ENCODE measurements at places on chromosomes 16 and 17.

GRCh38 chr17:14755002-14755401 is 454.1 kb downstream of the HS3ST3B1 start:
- no peak for DNase-seq

DNA sequence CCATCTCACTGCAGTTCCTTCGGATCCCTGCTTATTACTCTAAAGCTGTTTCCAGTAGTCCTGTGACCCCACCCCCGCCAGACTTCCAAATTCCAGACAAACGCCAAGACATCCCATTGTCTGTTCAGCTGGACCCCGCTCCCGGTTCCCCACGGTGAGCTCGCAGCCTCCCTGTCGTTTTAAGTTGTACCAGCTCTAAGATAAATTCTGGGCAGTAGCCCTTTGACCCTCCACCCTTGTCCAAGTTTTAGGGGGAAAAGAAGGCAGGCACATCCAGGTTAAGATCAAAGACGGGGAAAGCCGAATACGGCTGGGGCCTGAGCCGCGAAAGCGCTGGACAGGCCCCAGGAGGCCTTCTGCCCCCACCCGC is 589 bp downstream of the ARL6IP1 start:
- DNase-seq: no peak

DNA sequence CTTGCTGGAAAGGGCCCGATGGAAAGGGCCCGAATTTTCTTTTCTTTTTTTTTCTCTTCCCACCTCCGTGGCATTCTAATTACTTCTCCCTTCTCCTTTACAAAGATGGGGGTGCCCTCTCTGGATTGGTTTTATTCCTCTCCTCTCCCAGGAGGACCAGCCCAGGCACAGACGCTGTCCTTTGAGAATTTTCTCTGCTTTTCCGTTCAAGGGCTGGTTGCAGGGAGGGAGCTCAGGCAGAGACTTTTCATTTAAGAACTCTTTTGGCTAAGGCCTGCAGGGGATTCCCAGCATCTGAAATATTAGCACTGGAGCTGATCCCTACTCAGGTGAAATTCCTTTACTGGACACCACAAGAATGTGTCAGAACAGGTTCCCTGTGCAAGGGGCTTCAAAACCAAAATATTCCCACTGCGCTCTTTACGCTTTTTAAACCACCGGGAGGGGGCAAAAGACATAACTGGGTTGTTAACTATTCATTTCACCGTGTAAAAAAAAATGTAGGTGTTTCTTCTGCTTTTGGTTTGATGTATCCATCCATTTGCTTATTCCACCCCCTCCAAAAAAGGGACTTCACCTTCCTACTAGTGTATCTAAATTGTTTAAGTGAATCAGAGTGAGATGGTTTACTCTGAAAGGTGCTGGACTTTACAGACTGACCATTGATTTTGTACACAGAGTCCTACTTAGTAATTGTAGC is 1.4 kb downstream of the NFAT5 start:
- no peak for DNase-seq

DNA sequence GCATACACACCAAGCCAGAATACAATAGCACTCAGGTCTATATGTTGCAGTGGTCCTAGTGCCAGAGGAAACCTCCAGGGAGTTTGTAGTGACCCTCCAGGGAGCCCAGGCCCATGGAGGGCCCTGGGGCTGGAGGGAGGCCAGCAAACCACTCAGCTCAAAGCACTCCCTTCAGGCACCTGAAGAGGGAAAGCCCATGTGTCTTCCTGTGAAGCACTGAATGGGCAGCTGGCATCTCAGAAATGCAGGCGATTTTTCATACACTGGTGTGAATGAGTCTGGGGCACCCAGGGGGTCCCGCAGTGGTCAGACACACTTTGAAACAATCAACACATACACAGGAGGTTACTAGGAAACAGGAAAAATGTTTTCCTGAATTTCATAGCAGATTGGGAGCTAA is 12.8 kb downstream of the TBC1D26 start:
- no peak for DNase-seq

GRCh38 chr16:87492291-87492630 is 563 bp downstream of the ZCCHC14 start:
- DNase-seq: no peak

DNA sequence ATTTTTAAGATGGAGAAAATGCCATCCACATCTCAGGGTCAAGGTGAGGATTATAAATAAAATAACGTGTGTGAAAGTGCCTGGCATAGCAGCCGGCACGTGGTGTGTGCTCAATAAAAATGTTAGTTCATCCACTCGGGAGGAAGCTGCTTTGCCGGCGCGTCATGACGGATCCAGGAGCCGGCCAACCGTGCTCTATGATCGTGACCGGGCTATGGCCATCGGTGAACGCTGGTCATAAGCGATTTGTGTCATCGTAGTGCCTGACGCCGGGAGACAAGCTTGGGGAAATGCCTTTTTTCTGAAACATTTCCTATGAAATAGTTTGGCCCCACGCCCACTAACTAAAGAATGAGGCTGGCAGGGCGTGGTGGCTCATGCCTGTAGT is 74.0 kb downstream of the CMC2 start:
- DNase-seq: no peak

GRCh38 chr17:46948544-46948943 is 25.6 kb downstream of the GOSR2 start:
- DNase-seq: no peak

Data from NCI-H2081 treated with DMSO at 0.1 percent for 48 hours (cell line).